NCI-H526 treated with DMSO at 0.1 percent for 48 hours (cell line): ENCODE measurements at places on chromosomes 3 and 15.

- DNase-seq = no peak
Observed at GRCh38 chr3:183031826-183032225, 51.5 kb upstream of the DCUN1D1 start.

DNA sequence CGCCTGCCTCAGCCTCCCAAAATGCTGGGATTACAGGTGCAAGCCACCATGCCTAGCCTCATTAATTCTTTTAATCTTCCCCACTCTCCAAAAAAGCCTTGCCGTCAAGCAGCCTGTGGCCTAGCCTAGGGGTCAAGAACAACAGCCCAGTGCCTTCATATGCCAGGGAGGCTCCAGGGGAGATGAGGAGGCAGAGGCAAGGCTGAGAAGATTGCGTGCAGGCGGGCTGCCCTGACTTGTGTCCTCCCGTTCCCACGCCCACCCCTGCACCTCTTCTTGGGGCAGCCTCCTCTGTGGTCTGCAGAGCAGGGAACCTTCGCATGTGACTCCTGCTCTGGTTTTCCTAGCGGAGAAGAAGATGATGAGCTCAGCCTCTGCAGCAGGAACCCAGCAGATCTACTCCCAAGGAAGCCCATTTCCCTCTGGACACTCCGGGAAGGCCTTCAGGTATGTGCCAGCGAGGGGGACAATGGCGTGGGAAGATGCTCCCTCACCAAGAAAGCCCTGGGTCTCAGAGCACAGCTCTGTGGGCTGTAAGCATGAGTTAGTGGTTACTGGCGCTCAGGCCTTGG lies 118.5 kb upstream of the ABHD17C start:
- DNase-seq = no peak

DNA sequence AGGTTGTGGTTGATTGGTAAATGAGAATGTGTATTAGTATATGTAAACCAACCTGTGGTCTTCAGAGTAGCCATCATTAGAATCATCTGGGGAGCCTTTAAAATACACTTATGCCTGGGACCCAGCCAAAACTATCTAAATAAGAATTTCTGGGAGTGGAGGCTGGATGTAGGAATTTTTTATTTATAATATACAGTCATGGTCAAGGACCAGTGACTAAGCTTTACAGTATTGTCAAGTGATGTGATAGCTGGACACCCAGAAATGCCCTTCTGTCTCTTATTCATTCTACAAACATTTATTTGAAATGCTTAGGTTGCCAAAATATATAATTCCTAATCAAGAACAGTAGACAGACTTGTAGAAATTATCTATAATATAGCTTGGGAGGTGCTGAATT lies 132.2 kb downstream of the MBNL1 start:
- DNase-seq = no peak

DNA sequence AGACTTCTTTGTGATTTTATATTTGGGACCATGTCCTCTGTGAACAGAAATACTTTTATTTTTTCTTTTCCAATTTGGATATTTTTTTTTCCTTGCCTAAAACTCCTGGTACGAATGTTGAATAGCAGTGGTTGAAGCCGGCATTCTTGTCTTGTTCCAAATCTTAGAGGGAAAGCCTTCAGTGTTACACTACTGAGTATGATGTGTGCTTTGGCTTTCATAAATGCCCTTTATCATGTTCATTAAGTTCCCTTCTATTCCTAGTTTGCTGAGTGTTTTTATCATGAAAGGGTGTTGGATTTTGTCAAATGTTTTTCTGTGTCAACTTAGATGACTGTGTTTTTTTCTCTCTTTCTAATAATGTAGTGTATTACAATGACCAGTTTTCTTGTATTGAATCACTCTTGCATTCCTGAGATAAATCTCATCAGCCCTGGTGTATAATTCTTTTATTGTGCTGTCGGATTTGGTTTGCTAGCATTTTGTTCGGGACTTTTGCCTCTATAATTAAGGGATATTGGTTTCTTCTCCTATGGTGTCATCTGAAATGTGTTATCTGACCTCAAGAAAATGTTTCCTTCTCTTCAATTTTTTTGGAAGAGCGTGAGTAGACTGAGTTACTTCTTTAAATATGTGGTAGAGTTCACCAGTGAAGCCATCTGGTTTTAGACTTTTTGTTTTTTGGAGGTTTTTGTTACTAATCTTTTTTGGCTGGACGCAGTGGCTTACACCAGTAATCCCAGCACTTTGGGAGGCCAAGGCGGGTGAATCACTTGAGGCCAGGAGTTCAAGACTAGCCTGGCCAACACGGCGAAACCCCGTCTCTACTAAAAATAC lies 33.3 kb downstream of the MAP1A start:
- no peak for DNase-seq

DNA sequence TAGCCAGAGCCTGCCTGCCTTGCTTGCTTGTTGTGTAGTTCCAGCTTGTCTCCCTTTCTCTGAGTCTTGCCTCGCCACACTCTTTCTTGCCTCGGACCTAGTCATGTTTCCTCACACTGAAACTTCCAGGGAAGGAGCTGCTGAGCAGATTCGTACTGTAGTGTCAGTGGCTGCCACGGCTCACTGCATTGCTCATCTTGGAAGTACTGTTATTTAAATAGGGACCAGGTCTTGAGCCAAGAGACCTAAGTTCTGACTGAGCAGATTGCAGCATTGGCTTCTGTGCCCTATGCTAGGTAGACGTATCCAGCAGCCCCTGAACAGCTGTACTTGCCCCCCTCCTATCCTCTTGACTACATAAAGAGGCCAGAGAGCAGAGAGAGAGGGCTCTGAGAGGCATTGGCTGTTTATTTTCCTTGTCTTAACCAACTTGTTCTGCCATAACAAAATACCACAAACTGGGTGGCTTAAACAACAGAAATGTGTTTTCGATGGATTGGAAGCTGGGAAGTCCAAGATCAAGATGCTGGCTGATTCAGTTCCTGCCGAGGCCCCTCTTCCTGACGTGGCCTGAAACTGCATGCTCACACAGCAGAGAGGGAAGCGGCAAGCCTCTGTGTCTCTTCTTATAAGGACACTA lies 5.8 kb upstream of the RARRES1 start:
- DNase-seq = no peak
